ENCODE measurements at places on chromosomes 7 and 10. TPM values are rescaled to one million over a fixed set of nuclear protein-coding genes. Genes with fewer than 3 reads are reported as not detected.

DNA sequence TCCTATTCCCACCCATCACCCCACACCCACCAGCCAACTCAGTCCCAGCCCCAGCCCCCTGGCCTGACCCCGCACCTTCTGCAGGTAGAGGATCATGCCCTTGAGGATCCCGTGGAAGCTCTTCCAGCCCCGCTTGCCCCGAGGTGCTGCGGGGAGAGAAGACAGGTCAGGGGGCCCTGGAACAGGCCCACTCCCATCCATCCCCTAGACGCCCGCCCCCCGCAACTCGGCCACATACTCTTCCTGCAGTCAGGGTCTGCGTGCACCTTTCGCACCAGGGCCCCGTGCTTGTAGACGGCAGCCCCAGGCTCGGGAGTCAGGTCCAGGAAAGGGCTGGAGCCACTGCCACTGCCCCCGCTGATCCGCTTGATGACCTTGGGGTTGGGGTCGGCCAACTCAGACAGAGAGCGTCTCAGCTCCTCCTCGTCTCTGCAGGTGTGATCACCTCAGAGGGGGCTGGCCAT lies 9.6 kb downstream of the NFKB2 start:
- no peak for DNase-seq

DNA sequence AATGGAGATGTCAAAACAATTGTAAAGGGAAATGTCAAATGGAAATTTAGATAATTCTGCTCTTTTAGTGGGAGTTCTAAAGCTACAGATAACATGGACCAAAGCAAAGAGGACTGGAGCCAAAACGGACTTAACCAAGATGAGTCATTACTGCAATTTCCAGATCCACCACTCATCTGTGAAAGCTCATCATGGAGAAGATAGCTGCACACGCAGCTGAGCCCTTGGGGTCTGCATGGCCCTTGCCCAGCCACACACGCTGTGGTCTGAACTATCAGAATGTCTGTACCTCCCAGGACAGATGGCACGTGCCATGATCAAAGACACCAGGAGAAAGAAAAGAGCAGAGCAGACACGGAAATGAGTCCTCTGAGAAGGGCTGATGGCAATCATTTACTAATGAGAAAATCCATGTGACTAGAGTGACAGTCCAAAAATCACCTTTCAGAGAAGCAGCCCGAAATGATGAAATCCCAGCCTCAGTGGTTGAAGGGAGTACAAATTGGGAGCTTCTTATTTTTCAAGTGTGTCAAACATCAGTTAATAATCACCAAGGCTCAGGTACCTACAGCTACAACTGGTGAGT lies 177.9 kb upstream of the MGMT start:
- DNase-seq = no peak

- no peak for DNase-seq
Measured at GRCh38 chr10:36676321-36676720, 449.1 kb upstream of the ANKRD30A start.

PRR15 gene
- total RNA-seq = not detected

ADCYAP1R1 gene
- total RNA-seq = 1.2 TPM

- no peak for DNase-seq
Measured at GRCh38 chr10:72886621-72887020, 6.9 kb upstream of the OIT3 start.

DNA sequence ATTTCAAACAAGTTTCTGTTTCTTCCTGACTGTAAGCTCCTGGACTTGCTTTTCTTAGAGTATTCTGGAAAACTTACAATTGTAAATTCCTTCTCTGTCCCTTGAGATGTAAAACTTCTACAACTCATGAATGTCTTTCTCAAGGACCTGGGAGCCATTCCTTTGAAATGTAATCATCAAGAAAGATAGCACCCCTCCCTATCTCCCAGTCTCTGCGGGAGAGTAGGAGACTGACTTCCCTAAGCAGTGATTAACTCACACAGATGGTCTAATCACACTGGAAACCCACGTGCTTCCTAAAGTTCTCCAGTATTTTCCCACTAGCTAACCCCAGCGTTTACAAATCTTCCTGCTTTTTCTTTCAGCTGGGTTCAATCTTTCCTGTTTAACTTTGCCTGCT lies 549.4 kb downstream of the SORCS1 start:
- no peak for DNase-seq

ARMC3 gene
- total RNA-seq = 0.66 TPM

AGAP3 gene
- total RNA-seq = 72.2 TPM

DNA sequence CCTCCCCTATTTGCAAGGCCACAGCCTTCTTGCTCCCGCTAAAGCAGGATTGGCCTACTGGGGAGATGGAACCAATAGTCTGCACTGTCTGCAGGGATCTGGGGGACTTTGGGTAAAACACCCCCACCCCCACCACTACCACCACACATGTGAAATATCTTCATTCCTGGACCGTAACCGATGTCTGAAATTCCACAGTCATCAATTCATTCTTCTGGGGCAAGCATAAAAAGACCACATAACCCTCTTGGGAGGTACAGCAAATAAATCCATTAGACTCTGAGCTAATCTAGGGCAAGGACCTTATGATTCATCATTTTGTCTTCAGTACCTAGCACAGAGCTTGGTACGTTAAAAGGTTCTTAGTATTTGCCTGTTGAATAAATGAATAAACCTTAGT lies 307.8 kb downstream of the GPAM start:
- no peak for DNase-seq

UTF1 gene
- total RNA-seq = not detected

- DNase-seq = no peak
Measured at GRCh38 chr7:116148626-116149025, 61.7 kb upstream of the TES start.

DNA sequence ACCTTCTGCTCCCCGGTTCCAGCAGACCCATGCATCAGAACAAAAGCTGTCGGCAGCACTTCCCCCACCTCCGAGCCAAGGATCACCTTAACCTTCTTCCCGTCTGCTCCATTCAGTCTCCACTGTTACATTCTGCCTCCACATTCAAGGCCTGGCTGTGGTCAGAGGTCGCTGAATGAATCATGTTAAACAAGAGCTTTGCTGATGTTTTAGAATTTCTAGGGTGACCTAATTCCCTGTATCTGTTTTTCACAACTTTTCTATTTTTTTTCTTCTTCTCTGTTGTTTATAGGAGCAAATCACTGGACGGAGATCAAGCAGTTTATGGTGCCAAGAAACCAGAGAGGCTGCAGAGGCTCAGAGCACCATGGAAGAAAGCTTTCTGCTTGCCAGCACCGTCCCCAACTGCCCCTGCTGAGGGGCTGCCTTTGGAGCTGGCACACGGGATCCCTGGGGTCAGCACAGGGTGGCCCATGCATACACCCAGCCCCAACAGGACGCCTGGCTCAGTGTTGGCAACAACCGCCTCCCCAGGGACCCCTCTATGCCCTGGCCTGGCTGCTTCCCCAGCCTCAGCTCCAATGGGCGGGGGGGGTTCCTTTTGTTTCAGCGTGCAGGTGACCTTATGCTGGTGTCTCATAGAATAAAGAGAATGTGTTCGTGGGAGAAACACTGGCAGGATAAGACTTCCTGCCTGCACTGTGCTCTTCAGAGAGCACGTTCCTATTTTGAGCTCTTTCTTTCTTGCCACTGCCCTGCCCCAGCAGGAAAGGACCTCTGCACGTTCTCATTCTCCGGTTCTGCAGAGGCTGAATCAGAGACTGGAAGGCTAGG lies 182.7 kb upstream of the LYZL2 start:
- peak; percentile 64 for DNase-seq

DNA sequence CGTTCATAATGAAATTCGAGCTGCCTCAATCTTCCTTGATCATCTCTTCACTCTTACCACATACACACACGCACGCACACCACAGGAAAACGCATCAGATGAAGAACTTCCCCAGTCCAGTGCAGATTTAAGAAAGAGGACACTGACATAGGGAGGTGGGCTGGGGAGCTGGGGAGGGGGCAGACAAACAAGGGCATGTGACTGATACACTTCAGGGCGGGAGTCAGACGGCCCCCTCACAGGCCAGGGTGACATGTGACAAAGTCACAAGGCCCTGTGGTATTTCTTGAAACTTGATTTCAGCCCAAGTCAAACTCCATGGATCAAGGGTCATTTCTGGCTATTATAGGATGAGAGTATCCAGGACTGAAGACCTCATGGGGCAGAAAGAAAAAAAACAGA lies 82.6 kb downstream of the KCNMA1 start:
- no peak for DNase-seq

SEMA3D gene
- 161 TPM for total RNA-seq

DNA sequence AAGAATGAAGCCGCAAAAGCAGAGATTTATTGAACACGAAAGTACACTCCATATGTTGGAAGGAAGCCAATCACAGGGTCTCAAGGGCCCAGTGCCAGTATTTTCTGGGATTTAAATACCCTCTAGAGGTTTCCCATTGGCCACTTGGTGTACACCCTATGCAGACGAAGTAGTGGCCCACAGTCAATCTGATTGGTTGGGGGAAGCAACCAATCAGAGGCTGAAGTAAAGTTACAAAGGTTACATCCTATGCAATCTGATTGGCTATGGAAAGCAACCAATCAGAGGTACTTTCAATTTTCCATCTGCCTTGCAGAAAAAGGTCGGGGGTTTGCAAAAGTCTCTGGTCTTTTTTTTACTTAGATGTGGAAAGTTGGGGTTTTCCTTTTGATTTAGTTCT lies 481.3 kb upstream of the NRP1 start:
- DNase-seq = no peak

DNA sequence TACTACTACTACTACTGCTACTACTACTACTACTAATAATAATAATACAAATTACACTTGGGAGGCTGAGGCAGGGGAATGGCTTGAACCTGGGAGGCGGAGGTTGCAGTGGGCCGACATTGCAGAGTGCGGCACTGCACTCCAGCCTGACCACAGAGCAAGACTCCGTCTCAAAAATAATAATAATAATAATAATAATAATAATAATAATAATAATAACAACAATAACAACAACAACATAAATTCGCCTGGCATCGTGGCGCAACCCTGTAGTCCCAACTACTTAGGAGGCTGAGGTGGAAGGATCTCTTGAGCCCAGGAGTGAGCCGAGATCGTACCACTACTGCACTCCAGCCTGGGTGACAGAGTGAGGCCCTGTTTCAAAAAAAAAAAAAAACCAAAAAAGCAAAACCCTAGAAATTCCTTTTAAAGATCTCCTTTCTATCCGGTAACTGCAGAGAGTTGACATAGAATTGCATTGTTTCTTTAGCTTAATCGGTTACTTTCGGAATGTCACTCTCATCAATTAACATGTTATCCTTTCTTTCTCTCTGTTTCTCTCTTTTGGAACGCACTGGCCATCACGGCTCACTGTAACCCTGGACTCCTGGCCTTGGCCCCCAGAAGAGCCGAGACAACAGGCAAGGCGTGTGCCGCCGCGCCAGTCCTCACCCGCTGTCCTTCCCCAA lies 972 bp downstream of the PHYH start:
- peak; percentile 9 for DNase-seq

DNA sequence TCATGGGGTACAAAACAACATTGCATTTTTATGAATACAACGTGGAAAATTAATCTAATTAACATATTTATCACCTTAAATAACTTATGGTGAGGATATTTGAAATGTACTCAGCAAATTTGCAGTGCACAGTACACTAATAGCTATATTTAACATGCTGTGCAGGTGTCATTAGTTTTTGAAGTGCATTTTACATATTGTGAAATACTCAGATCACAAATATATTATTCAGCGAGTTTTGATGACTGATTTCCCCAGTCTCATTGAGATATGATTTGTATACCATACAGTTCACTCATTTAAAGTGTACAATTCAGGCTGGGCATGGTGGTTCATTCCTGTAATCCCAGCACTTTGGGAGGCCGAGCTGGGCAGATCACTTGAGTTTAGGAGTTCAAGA lies 59.5 kb downstream of the TET1 start:
- no peak for DNase-seq

- no peak for DNase-seq
Measured at GRCh38 chr7:122616951-122617350, 82.0 kb downstream of the RNF133 start.

CFAP69 gene
- 15.8 TPM for total RNA-seq

GRCh38 chr10:108721874-108722273 lies 1201.4 kb downstream of the XPNPEP1 start:
- DNase-seq = no peak

GRCh38 chr10:114548662-114549061 lies 109.4 kb downstream of the ABLIM1 start:
- no peak for DNase-seq

DNA sequence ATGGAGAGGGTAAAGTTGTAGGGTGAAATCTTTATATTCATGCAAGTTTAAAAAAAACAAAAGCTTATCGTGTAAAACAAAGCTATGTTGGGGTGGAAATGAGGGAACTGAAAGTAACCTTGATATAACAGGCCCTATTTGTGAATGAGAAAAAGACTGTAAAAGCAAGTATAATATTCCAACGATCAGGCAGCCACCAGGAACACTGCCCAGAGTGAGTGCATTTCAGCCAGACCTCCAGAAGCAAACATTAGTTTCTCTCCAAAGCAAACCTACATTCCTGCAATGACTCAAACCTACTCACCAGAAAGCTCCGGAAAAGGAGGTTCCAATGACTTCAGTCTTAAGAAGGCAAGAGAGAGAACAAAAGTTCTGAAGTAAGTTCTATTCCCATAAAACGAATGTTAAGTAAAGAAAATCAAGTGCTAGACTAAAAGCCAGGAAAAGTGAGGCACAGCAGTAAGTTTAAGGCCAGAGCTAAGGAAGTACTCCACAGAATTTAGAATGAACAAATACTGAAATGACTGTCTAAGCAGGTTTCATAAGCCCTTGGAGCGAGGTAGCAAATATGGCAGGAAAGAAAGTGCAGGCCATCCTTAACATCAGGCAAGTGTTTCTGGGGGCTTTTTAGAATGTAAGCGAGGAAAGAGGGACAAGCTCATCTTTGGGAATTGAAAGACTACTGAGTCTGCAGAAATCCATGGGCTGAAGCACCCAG lies 493.1 kb downstream of the XPNPEP1 start:
- no peak for DNase-seq

DNA sequence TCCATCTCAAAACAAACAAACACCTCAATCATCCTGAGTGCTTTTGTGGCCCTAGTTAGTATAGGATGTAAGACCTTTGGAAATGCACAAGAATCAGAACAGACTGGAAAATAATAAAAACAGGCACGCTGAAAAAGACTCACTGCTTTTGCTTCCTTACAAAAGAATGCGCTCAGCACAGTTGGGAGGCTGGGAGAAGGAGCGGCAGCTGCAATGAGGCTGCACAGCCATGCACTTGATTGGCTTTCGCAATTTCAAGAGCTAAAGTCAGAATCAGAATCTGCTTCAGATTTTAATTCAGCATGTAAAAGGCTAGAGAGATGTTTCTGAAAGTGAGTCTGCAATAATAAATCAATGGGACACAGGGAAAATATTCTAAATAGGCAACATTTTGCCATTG lies 97.2 kb downstream of the FRMD4A start:
- no peak for DNase-seq

CFTR gene
- total RNA-seq = 0.27 TPM

GPER1 gene
- 6.1 TPM for total RNA-seq

GRCh38 chr10:128068398-128069285 lies 57.6 kb downstream of the MKI67 start:
- peak; percentile 79 for DNase-seq

GRCh38 chr7:140062118-140062527 lies 628 bp downstream of the PARP12 start:
- DNase-seq = peak; percentile 88
